ENCODE measurements at places on chromosomes 11 and 22. TPM values are rescaled to one million over a fixed set of nuclear protein-coding genes. Genes with fewer than 3 reads are reported as not detected.

The CARNS1 gene
- total RNA-seq = 0.23 TPM

The JAML gene
- under 0.01 TPM for total RNA-seq

The TMEM191B gene
- 1.9 TPM for total RNA-seq

The OR51B5 gene
- not detected for total RNA-seq

The OR2AT4 gene
- not detected for total RNA-seq

The TREH gene
- not detected for total RNA-seq

DNA sequence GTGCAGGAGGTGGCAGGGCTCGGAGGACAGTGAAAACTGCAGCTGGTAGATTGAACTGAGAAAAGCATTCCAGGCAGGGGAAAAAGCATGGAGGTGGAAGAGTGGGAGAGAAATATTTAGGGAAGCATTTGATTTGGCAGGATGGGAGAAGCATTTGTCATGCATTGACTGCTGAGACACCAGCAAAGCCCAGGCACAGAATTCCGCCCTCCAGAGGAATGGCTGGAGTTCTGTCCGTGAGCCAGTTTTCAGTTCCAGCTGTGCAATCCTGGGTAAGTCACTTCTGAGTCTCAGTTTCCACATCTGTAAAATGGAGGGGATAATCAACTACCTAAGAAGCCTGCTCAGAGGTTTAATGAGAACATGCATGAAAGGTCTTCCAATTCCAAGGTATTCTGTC, 4.3 kb upstream of the TSKU start:
- DNase-seq = no peak

GRCh38 chr11:9516113-9516512, 55.3 kb downstream of the ZNF143 start:
- DNase-seq = peak; percentile 19

DNA sequence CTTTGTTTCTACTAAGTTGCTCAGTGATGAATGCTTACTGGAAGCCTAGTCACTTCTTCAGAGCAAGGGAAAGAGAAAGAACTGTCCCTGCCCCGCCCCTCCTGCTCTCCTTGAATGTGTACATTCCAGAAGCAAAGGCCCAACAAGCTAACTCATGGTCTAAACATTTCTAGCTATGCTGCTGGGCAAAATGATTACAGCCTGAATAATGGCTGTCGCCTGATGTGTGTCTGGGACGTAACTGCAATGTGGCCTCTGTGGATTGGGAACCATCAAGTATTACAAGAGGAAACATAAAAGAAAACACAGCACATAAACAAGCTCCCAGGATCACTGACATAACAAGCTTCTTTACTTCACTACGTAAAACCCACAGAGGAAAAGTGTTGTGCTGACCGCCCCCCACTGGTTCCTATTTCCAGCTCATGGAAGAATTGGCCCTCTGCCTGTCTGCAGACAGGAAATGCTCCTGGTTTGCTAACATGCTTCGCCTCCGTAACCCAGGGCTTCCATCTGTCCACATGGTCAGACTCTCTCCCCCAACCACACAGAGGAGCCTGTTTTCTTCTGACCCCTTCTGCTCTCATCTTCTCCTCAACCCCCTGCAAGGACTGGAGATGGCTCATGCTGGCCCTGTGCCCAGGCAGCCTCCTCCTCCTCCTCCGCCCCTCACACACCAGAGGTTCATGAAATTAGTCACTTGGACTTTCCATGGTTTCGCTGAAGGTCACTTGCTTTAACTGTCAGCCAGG, 187.2 kb downstream of the MAML2 start:
- DNase-seq = peak; percentile 93

DNA sequence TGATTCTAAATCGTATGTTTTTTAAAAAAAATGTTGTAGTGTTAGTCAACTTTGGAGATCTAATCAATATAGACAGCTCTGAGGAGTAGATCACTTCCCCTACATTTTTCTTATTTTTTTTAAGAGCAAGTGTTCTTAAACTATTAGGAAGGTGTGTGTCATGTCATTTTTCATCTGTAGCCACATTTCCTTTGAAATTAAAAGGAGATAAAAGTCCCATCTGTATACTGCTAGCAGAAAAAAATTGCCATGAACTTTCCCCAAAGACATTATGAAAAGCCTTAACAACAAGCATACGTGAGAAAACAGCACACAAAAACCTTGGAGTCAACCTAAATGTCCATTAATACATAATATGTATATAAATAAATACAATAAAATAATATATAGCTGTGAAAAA, 286.6 kb downstream of the ETS1 start:
- DNase-seq = no peak

DNA sequence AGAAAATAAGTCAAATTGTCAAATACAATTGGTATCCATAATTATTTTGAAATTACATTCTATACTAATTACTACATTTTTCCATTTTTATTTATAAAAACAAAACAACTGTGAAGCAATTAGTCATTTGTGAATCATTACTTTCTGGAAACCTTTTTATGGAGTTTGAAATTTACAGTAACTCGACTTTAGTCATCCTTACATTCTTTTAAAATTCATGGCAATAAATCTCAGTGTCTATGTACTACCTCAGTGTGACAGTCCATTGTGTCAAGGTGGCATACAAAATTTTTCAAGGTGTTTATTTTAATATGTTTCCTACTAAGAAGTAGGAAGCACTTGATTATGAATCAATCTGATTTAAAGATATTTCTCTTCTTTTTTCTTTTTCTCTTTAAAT, 1949.4 kb upstream of the RAG2 start:
- no peak for DNase-seq

DNA sequence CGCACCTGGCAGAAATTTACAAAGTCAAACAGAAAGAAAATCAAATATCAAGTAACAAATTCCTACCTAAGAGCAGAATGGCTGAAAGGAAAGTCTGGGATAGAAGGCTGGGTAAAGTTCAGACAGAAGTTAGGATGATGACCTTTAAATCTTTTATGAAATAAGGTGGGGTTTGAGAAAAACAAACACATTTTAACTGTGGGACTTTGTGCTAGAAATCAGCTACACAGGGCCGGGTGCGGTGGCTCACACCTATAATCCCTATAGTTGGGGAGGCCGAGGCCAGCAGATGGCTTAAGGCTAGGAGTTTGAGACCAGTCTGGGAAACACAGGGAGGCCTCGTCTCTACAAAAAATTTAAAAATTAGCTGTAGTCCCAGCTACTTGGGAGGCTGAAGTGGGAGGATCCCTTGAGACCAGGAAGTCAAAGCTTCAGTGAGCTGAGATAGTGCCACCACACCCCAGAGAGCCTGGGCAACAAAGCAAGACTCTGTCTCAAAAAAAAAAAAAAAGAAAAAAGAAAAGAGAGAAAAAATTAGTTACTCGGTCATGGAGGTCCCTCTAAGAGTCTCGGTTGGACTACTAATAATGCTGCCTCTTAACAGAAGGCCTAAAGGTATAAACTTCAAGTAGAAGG, 119.7 kb upstream of the BID start:
- no peak for DNase-seq

GRCh38 chr11:21414953-21415352, 745.6 kb downstream of the NELL1 start:
- DNase-seq = no peak

- no peak for DNase-seq
Measured at GRCh38 chr22:29112681-29113080, 39.8 kb downstream of the KREMEN1 start.

DNA sequence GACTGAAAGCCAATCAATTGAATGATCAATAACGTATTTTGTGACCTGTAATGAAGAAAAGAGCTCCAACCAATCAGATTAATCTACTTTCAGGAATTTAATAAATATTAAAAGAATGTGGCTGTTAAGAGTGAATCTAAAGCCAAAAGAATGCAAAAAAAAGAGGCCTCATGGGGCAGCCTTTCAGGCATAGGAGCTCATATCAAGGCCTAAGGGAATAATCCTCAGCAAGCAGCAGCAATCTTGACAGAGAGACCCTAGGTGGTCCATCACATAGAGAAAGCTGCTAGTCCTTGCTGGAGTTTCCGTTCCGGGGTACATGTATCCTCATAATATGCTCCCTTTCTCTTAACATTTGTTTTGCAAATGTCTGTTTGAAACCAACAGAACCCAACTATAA, 313.1 kb upstream of the PITPNB start:
- DNase-seq = no peak
